ENCODE measurements at places on chromosomes 13 and 19.
A peak's percentile ranks its signal among the peaks of the same experiment; 100 is the strongest.

DNA sequence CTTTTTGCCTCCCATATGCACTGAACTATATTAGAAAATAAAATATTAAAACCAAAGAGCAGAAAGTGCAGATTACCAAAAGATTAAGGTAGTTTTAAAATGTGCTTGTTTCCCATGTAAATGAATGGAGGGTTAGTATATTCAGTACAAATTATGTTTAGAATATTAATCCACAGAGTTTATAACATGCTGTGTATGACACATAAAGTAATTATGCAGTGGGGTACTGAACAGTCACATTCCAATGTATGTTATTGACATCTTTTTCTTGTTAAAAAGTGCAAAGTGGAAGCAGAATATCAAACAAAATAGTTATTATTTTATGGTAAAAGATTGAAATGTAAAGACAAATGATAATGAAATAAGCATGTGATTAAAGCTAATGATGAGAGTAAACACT is 79.3 kb downstream of the GPC6 start:
- DNase-seq, result peak; percentile 57

GRCh38 chr13:110109910-110110309 is 197.0 kb downstream of the COL4A1 start:
- peak; percentile 79 for DNase-seq

- DNase-seq, result no peak
Measured at GRCh38 chr13:44220948-44221347, 152.7 kb upstream of the SERP2 start.

DNA sequence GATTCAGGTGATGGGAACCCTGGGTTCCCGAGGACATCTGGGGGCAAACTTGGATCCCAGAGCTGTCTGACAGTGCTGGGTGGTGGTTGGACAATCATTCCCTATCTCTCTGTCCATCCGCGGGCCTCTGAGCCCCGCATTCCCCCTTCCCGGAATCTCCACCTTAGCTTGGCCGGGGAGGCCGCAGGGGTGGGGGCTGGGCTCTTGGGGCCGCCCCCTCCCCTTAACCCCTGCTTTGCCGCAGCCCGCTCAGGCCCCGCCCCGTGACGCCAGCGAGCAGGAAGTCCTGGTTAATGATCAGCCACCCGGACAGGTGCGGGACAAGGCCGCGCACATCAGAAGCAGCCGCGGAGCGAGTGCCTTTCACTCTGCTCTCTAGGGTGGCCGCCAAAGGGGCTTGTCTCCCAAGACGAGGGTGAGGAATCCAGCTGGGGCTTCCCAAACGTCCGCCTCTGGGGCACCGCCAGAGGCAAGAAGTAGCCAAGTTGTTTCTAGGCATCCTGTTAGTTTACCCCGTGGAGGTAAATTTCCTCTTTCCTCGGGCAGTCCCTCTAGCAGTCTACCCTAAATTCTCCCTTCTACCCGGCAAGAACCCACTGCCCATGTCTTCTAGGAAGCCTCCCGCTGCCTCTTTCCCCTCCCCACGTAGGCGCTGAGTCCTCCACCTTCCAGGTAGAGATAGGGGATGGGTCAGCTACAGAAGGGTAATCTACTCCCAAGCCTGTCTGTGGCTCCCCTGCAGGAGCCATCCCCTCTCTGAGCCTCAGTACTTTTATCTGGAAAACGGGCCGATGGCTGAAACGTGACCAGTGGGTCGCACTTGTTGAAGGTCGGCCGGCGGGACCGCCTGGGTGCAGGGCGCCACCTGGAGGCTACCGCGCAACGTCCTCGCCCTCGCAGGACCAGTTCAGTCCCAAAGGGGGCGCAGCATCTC is 3.0 kb downstream of the IRF2BP1 start:
- peak; percentile 78 for DNase-seq

GRCh38 chr19:1105008-1105872 is 1.4 kb downstream of the GPX4 start:
- peak; percentile 53 for DNase-seq

DNA sequence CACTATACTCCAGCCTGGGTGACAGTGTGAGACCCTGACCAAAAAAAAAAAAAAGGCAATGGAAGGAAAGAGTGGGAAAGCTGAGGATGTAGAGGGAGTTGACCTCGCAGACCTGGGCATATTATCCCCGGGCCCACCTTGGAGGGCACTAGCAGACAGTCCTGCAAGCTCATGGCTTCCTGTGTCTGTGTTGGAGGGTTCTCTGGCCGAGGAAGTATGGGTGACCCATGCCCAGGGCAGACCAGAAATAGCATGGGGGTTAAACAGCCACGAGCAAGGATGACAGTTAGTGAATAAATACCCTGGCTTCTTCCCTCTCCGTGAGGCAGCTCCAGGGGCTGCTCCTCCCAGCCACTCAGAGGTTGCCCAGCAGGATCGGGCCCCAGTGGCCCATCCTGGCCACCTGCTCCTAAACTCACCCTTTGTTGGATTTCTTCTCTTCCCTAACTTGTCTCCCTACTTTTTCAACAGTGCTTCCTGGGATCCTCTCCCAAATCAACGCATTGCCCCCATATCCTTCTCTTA is 485.8 kb downstream of the ZNF536 start:
- DNase-seq, result no peak

DNA sequence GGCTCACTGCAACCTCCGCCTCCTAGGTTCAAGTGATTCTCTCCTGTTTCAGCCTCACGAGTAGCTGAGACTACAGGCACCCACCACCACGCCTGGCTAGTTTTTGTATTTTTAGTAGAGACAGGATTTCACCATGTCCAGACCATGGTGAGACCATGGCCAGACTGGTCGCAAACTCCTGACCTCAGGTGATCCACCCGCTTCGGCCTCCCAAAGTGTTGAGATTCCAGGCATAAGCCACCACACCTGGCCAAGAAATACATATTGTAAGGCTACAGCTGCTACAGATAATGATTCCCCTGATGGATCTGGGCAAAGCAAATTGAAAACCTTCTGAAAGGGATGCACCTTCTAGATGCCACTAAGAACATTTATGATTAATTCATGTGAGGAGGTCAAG is 17.8 kb downstream of the PLPP2 start:
- DNase-seq, result no peak

DNA sequence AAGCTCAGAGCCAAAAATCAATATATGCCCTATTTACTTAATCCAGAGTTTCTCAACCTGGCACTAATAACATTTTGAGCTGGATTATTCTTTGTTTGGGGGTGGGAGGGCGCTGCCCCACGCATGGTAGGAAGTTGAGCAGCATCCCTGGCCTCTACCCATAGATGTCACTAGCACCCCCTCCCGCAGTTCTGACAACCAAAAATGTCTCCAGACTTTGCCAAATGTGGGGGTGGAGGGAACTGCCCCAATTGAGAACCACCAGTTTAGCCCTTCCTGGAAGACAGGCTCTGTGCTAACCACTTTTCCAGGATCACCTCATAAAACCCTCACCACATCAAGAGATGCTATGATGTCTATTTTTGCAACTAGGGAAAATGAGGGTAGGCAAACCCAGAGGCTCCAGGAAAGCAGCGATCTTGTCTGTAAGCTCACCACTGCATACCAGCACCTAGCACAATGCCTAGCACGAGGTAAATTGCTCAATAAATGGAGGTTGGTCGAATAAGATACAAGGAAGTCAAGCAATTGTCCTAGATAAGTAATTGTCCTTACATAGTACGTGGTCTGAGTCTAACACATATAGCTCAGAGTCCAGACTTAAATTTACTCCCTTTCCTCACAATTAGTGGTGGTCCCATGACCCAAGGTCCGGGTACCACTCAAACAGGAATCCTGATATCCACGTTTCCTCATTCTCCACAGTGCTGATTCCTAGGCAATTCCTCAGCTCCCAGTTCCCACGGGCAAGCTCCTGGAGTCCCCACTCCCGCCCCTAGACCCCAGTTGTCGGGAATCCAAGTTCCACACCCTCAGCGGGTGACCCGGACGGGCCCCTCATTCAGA is 892 bp downstream of the TRIR start:
- DNase-seq, result peak; percentile 65

DNA sequence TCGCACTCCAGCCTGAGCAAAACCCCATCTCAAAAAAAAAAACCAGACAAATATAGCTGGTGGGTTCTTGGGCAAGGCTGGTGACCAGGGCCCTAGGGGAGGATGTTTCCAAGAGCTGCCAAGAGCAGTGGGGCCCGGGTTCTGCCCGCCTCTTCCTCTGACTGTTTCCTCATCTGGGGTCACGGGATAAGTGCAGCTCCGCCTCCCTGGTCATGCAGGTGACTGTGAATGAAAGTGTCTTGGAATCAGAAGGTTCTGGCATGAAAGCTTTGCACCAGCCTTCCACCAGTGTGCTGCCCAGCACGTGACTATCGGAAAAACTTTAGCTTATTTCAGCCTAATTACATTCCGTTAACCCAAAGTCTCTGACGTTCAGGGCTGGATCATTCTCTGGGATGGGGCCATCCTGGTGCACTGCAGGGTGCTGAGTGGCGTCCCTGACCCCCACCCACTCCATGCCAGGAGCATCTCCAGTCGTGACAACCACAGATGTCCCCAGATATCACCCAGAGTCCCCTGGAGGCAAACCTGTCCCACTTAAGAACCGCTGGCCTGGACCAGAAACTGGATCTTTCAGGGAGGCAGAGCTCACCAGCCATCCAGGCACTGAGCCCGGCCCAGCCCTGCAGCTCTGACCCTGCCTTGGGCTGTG is 85.6 kb downstream of the GNG7 start:
- DNase-seq, result no peak

- no peak for DNase-seq
Measured at GRCh38 chr13:43822969-43823368, 36.2 kb upstream of the ENOX1 start.

- DNase-seq, result no peak
Measured at GRCh38 chr19:15421721-15422260, 3.0 kb upstream of the AKAP8L start.

- DNase-seq, result no peak
Measured at GRCh38 chr13:92197669-92198068, 799.2 kb downstream of the GPC5 start.

- peak; percentile 78 for DNase-seq
Measured at GRCh38 chr13:19596960-19597361, 35.6 kb upstream of the TPTE2 start.

DNA sequence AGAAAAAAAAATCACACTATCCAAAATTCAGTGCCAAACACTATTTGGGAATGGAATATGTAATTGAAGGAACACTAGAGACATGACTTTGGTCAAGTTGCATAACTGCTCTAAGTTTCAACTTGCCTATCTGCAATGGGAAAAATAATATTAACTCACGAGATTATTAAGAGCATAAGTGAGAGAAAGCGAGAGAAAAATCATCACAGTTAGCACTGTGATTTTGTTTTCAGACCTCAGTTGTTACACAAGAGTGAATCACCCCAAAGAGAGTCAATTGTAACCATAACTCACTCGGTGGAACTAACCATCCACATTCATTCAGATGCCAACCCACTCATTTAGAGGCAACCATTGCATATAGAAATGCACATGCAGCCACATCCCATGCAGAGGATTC is 147.1 kb downstream of the NHLRC3 start:
- DNase-seq, result no peak

- no peak for DNase-seq
Measured at GRCh38 chr13:44678197-44678596, 102.1 kb upstream of the TSC22D1 start.

GRCh38 chr13:26128676-26129075 is 76.9 kb upstream of the SHISA2 start:
- DNase-seq, result no peak

DNA sequence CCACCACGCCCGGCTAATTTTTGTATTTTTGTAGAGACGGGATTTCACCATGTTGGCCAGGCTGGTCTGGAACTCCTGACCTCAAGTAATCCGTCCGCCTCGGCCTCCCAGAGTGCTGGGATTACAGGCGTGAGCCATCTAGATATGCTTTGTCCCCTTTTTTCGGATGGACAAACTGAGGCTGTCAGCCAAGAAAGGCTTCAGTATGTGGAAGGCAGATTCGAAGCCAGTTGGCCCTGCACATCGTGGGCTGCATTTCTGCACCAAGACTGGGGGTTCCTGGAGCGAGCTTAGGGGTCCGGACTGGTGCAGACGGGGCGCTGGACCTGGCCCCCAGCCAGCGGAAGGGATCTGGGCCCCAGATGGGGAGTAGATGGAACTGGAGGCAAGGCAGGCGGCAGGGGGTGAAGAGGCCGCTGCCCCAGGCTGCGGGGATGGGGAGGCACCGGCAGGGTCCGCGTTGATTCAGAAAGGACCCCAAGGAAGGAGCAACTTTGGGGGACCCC is 9.7 kb upstream of the JUND start:
- DNase-seq, result no peak

- no peak for DNase-seq
Measured at GRCh38 chr13:94999871-95000270, 287.5 kb upstream of the SOX21 start.

DNA sequence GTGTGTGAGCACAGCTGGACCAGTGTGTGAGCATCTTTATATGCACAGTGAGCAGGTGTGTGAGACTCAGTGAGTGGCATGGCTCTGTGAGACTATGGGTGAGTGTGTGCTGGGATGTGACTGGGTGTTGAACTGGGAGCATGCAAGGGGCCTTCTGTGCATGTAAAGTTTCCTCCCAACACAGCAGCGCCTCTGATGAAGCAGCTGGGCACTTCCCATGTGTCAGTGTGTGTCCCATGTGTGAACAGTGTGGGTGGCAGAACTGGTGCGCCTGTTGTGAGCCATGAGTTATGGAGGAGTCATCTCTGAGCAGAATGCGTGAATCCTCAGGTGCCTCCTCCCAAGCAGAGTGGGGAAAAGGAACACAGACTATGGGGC is 24.1 kb downstream of the LGALS16 start:
- no peak for DNase-seq

GRCh38 chr13:76871432-76871831 is 14.8 kb downstream of the KCTD12 start:
- no peak for DNase-seq

DNA sequence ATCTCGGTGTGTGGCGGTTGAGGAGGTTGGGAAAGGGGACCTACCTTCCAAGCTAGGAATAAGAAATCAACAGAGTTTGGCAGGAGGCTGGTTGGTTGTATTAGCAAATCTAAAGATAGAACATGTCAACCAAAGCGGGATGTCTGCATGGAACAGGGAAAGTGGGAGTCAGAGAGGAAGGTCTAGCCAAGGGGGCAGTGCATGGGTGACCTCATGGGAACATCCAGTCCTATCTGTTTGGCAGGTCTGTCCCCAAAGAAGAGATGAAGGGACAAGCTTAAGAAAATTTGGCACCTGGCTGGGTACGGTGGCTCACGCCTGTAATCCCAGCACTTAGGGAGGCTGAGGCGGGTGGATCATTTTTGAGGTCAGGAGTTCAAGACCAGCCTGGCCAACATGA is 118.7 kb upstream of the TSC22D1 start:
- no peak for DNase-seq

DNA sequence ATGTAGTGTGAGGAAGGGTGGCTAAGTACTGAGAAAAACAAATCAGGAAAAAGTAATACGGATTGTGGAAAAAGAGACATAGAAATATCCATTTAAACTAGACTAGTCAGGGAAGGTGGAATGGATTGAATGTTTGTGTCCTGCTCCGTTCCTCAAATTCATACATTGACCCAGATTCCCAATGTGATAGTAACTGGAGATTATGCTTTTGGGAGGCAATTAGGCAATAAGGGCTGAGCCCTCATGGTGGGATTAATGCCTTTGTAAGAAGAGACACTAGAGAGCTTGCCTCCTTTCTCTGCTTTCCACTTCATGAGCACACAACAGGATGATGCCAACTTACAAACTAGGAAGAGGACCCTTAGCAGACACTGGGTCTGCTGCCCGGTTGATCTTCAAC is 765.2 kb upstream of the GPC6 start:
- DNase-seq, result no peak

- DNase-seq, result no peak
Measured at GRCh38 chr13:51147732-51148131, 36.7 kb upstream of the C13orf42 start.

GRCh38 chr13:27465611-27466010 is 15.2 kb upstream of the MTIF3 start:
- no peak for DNase-seq

- peak; percentile 29 for DNase-seq
Measured at GRCh38 chr13:30334663-30335386, 27.5 kb upstream of the KATNAL1 start.

All from EL (cell line).